Stimulated activated CD4-positive, alpha-beta T cell treated with anti-CD3 and anti-CD28 coated beads, Interleukin-15, amount 100 ng/mL, for 48 hours (primary cell): ENCODE measurements at places on chromosomes 7 and 10.
A peak's percentile ranks its signal among the peaks of the same experiment; 100 is the strongest.

GRCh38 chr7:31747553-31747952 is 60.5 kb downstream of the PPP1R17 start:
- no peak for DNase-seq

- peak; percentile 48 for DNase-seq
Measured at GRCh38 chr10:72087969-72088888, at the start of gene SPOCK2. TSS of gene SPOCK2 (minus strand) at chr10:72088551. CDS start at chr10:72088328, 223 bp downstream.

DNA sequence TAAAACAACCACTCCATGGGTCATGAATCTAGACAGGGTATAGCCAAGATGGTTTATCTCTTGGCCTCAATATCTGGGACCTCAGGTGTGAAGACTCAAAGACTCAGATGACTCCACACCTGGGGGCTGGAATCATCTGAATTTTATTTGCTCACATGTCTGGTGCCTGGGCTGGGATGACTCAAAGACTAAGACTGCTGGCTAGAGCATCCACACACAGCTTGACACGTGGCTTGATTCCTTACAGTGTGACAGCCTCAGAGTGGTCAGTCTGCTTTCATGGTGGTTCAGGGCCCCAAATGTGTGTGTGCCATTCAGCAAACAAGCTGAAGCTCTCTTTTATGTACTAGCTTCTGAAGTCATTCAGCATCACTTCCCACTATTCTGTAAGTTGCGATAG is 333.7 kb downstream of the RNLS start:
- no peak for DNase-seq

DNA sequence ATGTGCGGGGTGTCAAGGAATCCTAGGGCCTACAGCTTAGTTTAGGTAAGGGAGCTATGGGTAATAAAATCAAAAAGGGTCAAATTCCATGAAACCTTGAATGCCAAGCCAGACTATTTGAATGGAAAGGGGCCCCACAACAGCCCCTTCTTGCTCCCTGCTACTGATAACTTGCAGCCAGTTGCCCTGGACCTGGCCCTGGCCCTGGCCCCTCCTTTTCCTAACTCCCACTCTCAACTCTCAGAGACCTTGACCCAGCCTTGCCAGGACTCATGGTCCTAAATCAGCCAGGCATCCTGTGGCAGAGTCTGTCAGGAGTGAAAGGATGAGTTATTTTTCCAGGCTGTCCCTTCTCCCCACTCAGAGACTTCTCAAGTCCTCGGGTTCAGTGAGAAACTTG is 5.9 kb downstream of the KCNIP2 start:
- DNase-seq: no peak

DNA sequence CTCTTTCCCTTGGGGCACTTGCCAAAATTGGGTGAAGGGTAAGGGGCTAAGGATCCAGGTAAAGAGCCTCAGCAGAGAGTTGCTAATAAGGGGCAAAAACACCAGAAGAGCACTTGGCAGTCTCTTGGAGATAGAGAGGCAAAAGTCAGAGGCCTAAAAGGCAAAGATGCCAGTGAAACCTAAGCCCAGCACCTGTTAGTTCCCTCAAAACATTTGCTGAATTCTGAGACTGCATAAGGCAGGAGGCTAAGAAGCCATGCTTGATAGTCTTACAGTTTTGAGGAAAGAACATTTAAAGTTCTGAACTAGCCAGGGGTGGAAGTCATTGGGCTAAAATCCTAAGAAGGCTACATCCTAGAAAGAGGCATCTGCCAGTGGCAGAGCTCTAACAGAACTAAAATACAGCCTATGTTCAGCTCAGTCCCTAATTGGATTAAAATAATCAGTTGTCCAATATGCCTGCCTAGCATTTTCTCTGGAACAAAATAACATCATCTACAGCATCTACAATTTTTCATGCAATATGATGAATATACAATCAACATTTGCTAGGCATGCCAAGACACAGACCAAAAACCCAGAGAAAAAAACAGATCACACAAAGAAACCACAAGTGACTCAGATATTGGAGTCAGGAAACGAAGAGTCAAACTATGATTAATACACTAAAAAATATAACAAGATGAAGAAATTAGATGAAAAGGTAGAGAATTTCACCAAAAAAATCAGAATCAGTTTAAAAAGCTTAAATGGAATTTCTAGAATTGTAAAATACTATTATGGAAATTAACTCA is 7.7 kb downstream of the HTR7 start:
- no peak for DNase-seq

- DNase-seq: no peak
Measured at GRCh38 chr10:108615576-108616320, 1307.6 kb downstream of the XPNPEP1 start.

GRCh38 chr7:123260428-123260960 is 60.7 kb upstream of the SLC13A1 start:
- DNase-seq: no peak

DNA sequence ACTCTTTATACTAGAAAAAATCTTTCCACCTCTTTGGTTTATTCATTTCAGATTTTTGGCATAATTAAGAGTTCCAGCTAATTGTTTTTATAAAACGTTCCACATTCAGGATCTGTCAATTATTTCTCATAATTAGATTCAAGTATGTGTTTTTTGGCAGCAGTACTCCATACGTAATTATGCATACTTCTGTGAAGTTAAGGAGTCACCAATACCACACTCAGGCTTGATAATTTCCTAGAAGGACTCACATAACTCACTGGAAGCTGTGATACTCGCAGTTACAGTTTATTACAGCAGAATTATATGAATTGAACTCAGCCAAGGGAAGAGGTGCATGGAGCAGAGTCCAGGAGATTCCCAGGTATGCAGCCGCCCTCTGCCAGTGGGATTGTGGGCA is 290.5 kb upstream of the AKR1E2 start:
- DNase-seq: no peak

DNA sequence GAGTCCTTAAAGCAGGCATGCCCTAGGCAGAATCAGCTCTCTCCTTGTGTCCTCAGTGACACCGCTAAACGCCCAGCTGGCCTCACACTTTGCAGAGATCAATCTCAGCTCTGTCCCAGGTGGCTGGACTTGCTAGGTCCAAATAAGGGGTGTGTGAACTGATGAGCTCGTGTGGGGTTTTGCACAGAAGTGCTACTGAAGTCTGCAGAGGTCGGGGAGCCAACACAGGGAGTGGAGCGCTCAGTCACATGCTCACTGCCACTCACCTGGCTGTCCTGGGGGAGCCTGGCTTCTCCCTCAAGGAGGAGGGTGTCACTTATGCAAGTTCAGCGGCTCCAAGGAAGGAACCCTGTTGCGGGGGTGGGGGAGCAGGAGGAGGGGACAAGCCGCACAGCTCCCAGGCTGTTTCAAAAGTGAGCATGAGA is 2.0 kb downstream of the ELN start:
- DNase-seq: no peak

DNA sequence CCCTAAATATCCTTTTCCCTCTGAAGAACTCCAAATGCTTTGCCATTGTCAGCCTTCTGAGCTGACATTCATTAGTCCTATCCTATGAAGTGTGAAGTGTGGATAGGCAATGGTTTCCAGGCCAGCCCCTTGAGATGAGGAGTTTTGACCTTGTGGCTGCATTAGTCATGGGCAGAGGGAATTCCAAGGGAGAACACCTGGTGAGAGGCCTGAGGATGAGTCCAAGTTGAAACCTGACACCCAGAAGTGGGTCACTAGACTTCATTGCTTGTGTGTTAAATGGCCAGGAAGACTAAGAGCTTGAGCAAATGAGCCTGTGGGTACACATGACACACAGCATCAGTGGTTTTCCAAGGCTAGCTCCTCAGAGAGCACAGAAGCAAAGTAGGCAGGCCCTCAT is 260.8 kb downstream of the SKAP2 start:
- no peak for DNase-seq

DNA sequence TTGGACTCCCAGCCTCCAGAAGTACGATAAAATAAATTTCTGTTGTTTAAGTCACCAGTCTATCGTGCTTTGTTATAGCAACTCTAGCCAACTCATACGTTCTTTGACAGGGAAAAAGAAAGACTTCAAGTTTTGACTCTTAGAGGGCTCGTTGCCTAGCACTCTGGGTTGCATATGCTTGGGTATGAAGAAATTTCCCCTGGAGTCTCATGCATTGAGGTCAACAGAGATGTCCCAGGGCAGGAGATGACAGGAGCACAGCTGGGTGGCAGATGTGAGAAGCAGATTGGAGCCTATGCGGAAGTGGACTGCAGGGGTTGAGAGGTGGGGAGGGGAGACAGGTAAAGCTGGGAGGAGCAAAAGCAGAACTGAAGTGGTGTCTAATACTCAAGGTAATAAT is 63.3 kb upstream of the JAZF1 start:
- no peak for DNase-seq

DNA sequence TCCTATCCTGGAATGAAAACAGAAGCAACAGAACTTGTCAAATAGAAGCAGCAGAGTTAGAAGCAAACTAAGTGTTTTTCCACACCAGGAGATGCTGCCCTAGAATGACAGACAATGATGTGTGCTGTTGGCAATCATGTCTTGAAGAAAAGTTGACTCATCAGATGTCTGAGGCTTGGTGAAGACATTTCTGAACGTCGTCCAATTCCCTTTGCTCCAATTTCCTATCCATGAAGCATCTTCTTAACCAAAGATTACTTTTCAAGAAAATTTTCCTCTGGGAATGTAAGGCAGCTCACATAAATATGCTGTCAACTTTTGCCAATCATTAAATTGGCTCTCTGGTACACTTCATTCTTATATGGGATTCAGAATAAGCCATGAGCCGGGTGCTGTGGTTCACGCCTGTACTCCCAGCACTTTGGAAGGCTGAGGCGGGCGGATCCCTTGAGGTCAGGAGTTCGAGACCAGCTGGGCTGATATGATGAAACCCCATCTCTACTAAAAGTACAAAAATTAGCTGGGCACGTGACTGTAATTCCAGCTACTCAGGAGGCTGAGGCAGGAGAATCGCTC is 34.6 kb downstream of the MALSU1 start:
- DNase-seq: no peak

DNA sequence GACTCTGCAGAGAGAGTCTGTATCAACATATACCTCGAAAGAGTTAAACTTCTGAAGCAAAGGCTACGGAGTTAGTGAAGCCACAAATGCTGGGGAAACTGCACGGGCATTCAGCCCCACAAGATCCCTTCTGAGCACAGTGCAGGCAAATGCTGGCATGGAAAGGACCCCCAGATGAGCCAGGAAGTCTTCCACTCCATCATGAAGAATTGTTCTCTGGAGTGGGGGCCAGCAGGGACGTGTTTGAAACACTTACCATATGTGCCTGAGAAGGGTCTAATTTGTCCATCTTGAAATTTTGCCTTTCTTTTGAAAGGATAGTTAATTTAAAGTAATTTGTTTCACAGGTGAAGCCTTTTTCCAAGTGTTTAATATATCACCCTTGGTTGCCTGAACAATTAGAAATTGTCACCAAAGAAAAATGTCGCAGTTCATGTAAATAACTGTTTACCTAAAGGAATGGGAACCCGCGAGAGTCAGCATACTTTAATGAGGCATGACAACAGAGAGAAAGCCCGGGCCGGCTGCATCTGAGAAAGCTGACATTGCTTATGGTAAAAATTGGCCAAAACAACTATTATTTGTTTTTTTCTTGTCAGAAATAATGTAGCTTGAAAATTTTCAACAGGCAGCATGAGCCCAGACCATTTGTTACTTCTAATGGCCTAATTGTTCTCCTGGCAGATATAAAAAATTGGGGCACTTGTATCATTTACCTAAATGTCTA is 287.6 kb upstream of the MGMT start:
- no peak for DNase-seq

DNA sequence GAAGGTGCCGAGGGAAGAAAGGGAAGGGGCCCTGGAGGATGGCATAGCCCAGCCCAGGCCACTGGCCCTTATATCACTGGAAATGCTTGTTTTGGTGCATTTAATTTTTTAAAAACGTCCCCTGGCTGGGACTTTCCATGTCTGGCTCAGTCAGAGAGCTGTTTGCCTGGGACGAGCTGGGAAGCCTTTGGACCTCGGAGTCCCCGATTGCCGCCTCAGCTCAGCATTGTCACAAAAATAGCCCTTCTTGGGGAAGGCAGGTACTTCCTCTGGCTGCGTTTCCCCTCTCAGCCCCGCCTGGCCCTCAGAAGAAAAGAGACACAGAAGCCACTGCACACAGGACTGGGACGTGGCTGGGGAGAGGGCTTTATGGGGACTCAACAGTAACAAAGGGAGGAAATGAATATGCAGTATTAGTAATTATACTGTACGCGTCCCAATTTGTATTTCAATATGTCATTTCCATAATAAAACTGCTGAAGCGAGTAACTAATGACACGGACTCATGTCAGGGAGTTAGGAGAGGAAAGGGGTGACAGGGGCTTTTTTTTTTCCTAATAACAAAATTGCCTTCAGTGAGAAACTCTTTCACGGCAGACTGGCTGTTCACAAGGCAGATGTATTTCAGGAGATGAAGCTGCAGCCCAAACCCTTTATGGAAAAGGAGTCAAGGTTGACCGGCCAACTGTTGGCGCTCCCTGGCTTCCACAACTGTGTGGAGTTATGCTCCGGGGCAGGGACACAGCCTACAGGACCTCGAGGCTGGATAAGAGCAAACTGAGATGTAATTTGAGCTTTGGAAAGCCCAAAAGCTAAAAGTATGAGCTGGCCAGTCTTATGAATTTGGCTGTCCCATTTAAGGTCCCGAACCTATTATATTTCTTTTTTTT is 31.0 kb upstream of the MXI1 start:
- DNase-seq: no peak
